ENCODE measurements at places on chromosomes 13 and 19. TPM values are rescaled to one million over a fixed set of nuclear protein-coding genes. Genes with fewer than 3 reads are reported as not detected.

VMAC gene
- 3.2 TPM for total RNA-seq

THSD8 gene
- total RNA-seq, result 25.1 TPM

- DNase-seq, result no peak
- no peaks in the 10 kb centered on the region for H3K4me1 ChIP-seq
- H3K36me3 ChIP-seq, result no peaks in the 10 kb centered on the region
- no peaks in the 10 kb centered on the region for H3K27me3 ChIP-seq
Observed at GRCh38 chr19:51664997-51665396, 18.4 kb upstream of the SIGLEC14 start.

LSM14A gene
- 89.5 TPM for total RNA-seq

ANKLE1 gene
- 13.1 TPM for total RNA-seq

DNA sequence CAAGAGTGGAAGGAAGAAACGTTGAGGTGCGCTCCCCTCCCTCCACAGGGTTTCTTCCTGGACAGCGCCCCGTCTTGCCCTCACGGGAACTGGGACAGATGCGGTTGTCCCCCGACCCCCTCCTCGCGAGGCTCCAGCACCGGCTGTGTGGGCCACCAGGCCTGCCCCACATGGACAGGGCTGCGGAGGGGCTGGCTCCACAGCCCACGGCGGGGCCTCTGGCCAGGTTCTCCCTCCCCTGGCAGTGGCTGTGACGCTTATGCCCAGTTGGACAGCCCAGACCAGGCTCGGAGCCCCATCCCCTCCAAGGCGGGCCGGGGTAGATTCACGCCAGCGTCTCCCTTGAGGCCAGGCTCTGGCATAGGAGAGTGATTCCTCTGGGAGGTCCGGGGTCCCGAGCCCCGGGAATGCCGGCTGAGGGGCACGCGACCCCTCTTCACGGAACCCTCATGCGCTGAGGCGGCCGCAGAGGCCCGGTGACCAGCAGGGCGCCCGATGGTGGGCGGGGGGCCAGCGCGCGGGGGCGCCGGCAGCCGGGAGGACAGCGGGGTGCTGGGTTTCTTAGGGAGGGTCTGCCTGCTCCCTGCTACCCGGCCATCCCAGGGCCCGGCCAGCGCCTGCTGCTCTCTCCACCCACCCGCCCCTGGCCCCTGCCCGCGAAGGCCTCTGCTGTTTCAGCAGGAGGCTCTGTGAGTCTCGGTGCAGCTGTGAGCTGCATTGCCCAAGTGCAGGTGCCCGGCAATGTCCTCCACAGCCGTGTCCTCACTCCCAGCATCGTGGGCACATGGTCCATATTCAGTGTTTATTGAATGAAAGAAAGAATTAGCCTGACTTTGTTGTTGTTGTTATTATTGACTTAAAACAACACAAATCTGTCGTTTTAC, 20.3 kb upstream of the GAS6 start:
- no peak overlapping the region for H3K27ac ChIP-seq
- H3K36me3 ChIP-seq, result no peaks in the 10 kb centered on the region
- peaks cover 3% of the 10 kb centered on the region for H3K27me3 ChIP-seq
- H3K4me3 ChIP-seq, result no peak overlapping the region

GRCh38 chr19:46069806-46070341, 29.1 kb upstream of the IGFL4 start:
- H3K4me3 ChIP-seq, result no peak overlapping the region
- peaks cover 2% of the 10 kb centered on the region for H3K27me3 ChIP-seq
- H3K27ac ChIP-seq, result no peak overlapping the region

GRCh38 chr13:28268800-28269223, 130.5 kb downstream of the PAN3 start:
- H3K4me3 ChIP-seq, result no peak overlapping the region
- no peaks in the 10 kb centered on the region for H3K27me3 ChIP-seq
- peak; percentile 94 for DNase-seq
- H3K36me3 ChIP-seq, result peaks cover 15% of the 10 kb centered on the region
- peaks cover 10% of the 10 kb centered on the region for H3K4me1 ChIP-seq
- H3K27ac ChIP-seq, result peak overlapping the region; percentile 54

All from GM12878 (cell line).